ENCODE measurements at places on chromosomes 3 and 15. TPM values are rescaled to one million over a fixed set of nuclear protein-coding genes. Genes with fewer than 3 reads are reported as not detected.

The SAMD7 gene
- total RNA-seq: not detected

The LSAMP gene
- 0.16 TPM for total RNA-seq

The TLR9 gene
- not detected for total RNA-seq

The CCDC39 gene
- total RNA-seq: not detected

The PPM1L gene
- 0.72 TPM for total RNA-seq

The IVD gene
- total RNA-seq: 25.1 TPM

The FSIP1 gene
- 0.97 TPM for total RNA-seq

The SEMA3B gene
- 3.4 TPM for total RNA-seq

The PRSS50 gene
- not detected for total RNA-seq

The HESX1 gene
- total RNA-seq: not detected

The RTP4 gene
- 0.18 TPM for total RNA-seq

The TEX264 gene
- 78.0 TPM for total RNA-seq

The TIPIN gene
- 5.4 TPM for total RNA-seq

The STRIT1 gene
- not detected for total RNA-seq

The CCNB2 gene
- 22.2 TPM for total RNA-seq

The FRMD4B gene
- 0.90 TPM for total RNA-seq
